ENCODE measurements at places on chromosomes 6 and 20.

GRCh38 chr6:18323935-18324705, 59.8 kb upstream of the DEK start:
- no peak for DNase-seq

DNA sequence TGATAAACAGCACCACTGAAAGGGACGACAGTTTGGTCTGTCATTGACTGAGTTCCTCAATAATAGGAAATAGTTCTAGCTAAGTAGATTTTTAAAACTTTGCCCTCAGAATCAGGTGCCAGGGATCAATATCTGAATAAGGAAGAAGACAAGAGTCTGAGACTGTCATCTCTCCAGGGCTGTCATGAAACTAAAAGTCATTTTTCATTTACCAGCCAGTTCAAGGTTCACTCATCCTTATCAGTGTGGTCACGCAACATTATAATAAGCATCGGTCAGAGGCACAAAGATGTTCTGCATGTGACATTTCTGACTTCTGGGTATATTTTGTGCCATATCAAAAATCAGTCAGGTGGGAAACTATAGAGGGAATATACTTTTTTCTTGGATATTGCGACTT, 52.5 kb upstream of the E2F3 start:
- no peak for DNase-seq

DNA sequence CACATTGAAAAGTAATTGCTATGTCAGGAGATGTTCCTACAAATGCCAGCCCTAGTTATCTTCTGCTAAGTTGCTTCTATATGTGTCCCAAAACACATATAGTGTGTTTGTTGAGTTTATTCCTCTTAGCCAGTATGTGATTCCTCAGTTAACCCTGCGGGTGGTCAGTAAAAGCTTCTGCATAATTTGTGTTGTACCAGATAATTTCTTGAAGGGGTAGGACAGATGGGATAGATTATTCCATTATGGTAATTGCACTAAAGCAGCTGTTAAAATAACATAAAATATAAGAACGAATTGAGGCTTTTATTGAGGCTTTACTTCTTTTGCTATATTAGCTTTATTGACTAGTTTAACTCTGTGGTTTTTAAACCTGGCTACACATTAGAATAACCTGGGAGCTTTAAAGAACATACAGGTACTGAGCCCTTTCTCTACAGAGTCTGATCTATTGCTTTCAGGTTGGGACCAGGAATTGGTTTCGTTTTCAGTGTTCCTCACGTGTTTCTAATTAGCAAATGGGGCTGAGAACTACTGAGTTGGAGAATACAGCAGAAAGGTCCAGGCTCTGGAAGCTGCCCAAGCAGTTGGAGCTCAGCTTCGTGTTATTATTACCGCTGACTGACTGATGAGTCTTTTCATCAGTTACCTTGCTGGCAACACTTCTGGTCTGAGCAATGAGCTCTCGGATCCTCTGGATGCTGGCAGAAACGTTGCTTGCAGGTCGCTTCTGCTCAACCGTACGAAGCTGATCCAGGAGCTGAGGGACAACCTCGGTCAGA, 56.9 kb downstream of the FAM229B start:
- DNase-seq = no peak

DNA sequence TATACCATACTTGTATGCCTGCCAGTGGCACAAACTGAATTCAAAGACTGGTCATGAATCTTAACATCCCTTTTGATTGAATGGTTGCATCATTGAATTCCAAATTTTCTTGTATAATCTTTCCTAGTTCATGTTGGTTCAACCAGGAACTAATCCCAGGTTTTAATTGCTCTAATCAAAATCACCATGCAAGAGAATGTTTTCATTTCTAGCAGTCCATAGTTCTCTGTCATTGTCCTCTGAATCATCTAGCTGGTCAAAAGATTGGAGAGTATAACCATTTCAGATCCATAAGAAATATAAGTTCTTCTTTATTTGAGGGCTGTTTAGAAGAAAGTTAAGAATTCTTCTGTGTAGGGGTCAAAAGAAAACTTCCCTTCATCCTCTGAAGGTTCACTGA, 57.2 kb downstream of the ZNF292 start:
- no peak for DNase-seq

DNA sequence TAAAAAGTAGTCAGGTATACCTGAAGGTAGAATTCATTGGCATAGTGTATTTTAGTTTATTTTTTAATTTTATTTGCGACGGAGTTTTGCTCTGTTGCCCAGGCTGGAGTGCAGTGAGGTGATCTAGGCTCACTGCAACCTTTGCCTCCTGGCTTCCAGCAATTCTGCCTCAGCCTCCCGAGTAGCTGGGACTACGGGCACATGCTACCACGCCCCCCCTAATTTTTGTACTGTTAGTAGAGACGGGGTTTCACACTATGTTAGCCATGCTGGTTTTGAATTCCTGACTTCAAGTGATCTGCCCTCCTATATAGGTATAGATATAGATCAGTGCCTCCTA, 102.8 kb upstream of the PRSS16 start:
- no peak for DNase-seq

GRCh38 chr6:111642463-111643158, 36.9 kb upstream of the TRAF3IP2 start:
- no peak for DNase-seq

DNA sequence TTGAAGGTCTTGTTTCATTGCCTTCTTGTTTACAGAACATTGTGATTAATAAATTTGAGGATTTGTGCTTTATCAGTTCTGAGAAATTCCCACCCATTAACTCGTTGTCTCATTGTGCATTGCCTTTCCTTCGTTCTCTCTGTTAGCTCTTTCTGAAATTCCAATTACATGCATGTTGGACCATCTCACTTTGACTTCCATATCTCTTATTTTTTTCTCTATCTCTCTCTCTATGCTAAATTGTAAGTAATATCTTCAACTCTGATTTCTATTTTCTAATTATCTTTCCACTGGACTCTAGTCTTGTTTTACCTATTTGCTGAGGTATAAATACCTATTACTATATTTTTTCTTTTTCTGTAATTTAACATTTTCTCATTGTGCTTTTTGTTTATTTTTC, 92.3 kb downstream of the SHLD1 start:
- DNase-seq = no peak

- DNase-seq = no peak
These were observed 86.6 kb downstream of the SMOC2 start for GRCh38 chr6:168527451-168528210.

DNA sequence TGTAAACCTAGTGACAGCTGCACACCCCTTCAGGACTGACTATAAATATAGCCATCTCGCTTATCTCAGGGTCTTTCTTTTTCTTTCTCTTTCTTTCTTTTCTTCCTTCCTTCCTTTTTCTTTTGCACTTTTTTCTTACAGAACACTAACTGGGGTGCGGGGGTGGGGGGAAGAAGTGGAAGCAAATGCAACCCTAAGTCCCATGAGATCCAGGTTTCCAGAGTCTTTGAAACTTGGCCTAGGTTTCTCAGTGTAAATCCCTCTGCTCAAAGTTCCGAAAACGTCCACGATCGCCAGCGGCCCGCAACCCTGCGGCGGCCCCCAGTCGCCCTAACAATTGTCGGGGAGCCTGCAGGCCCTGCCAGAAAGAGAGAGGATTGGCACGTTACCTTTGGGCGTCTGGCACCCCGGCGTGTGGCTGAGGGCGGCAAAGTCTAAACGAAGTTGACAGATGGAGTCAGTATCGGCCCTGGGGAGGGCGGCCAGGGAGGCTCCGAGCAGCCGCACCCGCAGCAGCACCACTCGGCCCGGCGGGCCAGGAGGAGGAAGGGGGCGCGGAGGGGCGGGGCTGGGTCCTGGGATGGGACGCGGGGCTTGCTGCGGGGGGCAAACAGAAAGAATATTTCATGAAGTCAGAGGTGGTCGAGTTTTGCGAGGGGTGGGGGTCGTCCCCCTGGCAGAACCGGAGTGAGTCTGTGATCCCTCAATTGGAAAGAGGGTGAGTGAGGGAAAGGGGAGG, 577 bp upstream of the FOXF2 start:
- DNase-seq = no peak

- DNase-seq = no peak
These were observed 150.5 kb upstream of the PRSS16 start for GRCh38 chr6:27096834-27097511.

- DNase-seq = no peak
These were observed 107.0 kb downstream of the SYNDIG1 start for GRCh38 chr20:24576447-24576846.

DNA sequence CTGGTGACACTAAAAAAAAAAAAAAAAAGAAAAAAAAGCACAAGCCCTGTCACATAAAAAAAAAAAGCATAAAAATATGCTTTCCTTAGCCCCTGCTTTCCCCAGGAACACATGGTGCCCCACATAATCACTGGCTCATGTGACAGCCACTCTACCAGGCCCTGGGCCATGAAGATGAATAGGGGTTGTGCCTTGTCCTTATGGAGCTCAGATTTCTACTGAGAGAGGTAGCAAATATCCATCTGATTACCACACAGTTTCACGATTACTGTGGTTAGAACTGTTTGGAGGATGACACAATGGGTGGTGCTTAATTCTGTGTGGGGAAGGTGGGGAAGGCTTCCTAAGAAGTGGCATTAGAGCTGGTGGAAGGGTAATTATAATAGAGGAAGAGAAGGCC, 9.3 kb downstream of the RAET1E start:
- DNase-seq = no peak

- DNase-seq = no peak
These were observed 41.2 kb upstream of the TMEM200A start for GRCh38 chr6:130324657-130325056.

DNA sequence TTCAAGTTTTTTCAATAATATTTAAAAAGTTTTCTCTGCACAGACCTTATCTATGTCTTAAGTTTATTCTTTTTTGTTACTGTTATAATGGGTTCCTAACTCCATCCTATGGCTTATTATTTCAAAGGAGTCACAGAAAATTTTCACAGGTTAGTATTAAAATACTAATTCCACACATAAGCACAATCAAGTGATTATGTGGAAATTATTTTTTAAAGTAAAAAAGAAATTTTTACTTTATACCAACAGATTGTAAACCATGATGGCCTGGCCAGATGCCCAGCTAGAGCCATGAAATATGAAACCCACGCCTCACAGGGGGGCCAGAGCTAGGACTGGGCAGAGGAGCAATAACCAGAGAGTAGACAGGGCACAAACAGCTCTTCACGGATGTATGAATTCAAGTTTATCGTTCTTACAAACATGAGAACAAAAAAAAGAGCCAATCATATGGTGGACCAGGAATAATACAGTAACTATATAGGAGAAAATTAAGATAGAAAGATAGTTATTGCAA, 34.0 kb downstream of the NUDT3 start:
- DNase-seq = no peak

GRCh38 chr6:41780551-41781365, at the start of gene PRICKLE4:
Gene PRICKLE4 (plus strand): TSS chr6:41780782. CDS start chr6:41783474, 2,692 bp downstream.
- no peak for DNase-seq

DNA sequence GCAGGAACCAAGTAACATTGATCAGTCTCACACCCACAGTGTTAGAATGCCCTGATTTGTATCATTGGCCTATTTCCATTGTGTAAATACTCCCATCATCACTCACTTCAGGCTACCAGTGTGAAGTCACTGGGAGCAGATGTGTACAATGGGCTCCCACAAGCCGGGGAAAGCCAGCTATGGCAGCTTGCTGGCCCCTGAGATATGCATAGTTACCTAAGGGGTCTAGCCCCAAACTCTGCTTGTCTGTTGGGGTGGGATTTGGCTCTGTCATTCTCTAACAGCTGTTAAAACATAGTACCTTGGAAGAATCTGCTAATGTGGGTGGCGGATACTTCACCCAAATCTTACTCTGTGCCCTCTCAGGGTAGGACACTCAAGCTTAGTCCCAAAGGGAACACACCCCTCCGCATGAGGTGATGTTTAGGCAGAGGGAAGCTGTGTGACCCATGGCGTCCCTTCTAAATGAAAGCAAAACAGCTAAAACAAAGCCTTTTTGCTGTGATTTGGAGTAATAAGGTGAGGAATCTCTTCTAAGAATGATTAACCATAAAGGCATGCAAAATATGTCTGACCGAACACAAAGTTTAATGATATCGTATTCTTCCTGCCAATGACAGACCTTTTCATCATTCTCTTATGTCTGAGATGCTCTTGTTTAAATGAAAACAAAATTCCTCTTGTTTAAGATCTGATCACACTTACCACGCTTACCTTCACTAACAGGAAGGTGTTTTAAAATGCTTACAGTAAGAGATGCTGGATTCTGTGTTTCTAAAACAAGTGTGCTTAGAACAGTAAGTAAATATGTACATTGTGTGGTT, 45.9 kb upstream of the PXDC1 start:
- no peak for DNase-seq

- no peak for DNase-seq
These were observed 146.0 kb upstream of the PHACTR1 start for GRCh38 chr6:12570461-12571030.

DNA sequence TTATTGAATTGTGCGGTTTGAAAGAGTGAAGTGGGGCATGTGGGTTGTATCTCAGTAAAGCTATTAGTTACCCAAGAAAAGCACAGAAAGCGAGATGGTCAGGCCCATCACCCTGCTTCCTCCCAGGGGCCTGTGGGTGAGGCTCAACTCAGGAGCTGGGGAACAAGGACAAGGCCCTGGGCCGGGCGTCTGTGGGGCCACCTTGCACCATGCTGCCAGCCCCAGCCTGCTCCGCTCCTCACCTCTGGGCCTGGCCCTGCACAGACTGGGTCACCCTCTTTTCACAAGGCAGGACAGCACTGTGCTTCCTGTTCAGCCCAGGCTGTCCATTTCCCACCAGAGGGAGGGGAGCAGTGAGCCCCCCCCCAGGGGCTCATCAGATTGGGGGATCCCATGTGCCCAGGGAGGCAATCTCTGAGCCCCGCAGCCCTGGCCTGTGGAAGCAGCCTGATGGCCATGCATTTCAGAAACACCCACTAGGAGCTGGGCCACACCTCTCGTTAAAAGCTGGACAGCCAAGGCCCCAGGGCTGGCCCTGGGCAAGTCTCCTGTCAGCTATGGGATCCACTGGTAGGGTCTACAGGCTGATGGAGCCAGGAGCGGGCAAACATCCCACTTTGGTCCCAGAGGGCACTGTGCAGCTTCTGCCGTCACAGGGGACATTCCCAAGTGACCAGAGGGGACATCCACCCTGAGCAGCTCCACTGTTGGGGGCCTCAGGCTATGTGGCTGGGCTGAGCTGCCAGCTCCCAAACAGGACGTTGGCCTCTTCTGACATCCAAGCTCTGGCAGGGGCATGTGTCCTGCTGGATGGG, 55.9 kb downstream of the YTHDF1 start:
- no peak for DNase-seq

- no peak for DNase-seq
These were observed 10.0 kb downstream of the MBOAT1 start for GRCh38 chr6:20202324-20202658.

- DNase-seq = no peak
These were observed 1.7 kb downstream of the TULP4 start for GRCh38 chr6:158313989-158314388.

All from stimulated activated CD4-positive, alpha-beta T cell treated with anti-CD3 and anti-CD28 coated beads, Interleukin-15, amount 100 ng/mL, for 1 hour (primary cell).